Naive B cell (primary cell): ENCODE measurements at places on chromosomes 2 and 18. TPM values are rescaled to one million over a fixed set of nuclear protein-coding genes. Genes with fewer than 3 reads are reported as not detected.

UPP2 gene
- polyA plus RNA-seq = not detected

ASTL gene
- not detected for polyA plus RNA-seq

UGT1A6 gene
- not detected for polyA plus RNA-seq

OTX1 gene
- not detected for polyA plus RNA-seq

PFN4 gene
- not detected for polyA plus RNA-seq

ANKRD30BL gene
- polyA plus RNA-seq = not detected

MYO3B gene
- not detected for polyA plus RNA-seq

MTX2 gene
- polyA plus RNA-seq = 18.8 TPM

LDLRAD4 gene
- 8.7 TPM for polyA plus RNA-seq

TRIM43 gene
- polyA plus RNA-seq = not detected

RND3 gene
- not detected for polyA plus RNA-seq

PROKR1 gene
- polyA plus RNA-seq = not detected

POTEI gene
- not detected for polyA plus RNA-seq

BCL2L11 gene
- polyA plus RNA-seq = 21.6 TPM

KIAA2012 gene
- polyA plus RNA-seq = not detected

AFG3L2 gene
- polyA plus RNA-seq = 24.7 TPM

TBC1D8 gene
- polyA plus RNA-seq = 0.21 TPM

GDF7 gene
- 0.17 TPM for polyA plus RNA-seq

SIX3 gene
- not detected for polyA plus RNA-seq

PREB gene
- 65.1 TPM for polyA plus RNA-seq

PRKAG3 gene
- not detected for polyA plus RNA-seq

RAB17 gene
- not detected for polyA plus RNA-seq

GALR1 gene
- polyA plus RNA-seq = not detected

MRPS5 gene
- polyA plus RNA-seq = 48.2 TPM

IRS1 gene
- 0.50 TPM for polyA plus RNA-seq

LBX2 gene
- not detected for polyA plus RNA-seq

FOXI3 gene
- polyA plus RNA-seq = not detected

TWIST2 gene
- polyA plus RNA-seq = not detected

FBXO15 gene
- 3.7 TPM for polyA plus RNA-seq

ALKAL2 gene
- not detected for polyA plus RNA-seq

TTC21B gene
- polyA plus RNA-seq = 7.6 TPM

INPP5D gene
- polyA plus RNA-seq = 103 TPM

TMEM37 gene
- not detected for polyA plus RNA-seq

ERICH2 gene
- polyA plus RNA-seq = not detected

GREB1L gene
- polyA plus RNA-seq = not detected

CNTNAP5 gene
- not detected for polyA plus RNA-seq

TMEM178A gene
- polyA plus RNA-seq = not detected

FASTKD2 gene
- 23.6 TPM for polyA plus RNA-seq

CCDC148 gene
- polyA plus RNA-seq = not detected

SLC9A4 gene
- not detected for polyA plus RNA-seq

HRH4 gene
- not detected for polyA plus RNA-seq
